ENCODE measurements at places on chromosomes 4 and X.
A peak's percentile ranks its signal among the peaks of the same experiment; 100 is the strongest.

DNA sequence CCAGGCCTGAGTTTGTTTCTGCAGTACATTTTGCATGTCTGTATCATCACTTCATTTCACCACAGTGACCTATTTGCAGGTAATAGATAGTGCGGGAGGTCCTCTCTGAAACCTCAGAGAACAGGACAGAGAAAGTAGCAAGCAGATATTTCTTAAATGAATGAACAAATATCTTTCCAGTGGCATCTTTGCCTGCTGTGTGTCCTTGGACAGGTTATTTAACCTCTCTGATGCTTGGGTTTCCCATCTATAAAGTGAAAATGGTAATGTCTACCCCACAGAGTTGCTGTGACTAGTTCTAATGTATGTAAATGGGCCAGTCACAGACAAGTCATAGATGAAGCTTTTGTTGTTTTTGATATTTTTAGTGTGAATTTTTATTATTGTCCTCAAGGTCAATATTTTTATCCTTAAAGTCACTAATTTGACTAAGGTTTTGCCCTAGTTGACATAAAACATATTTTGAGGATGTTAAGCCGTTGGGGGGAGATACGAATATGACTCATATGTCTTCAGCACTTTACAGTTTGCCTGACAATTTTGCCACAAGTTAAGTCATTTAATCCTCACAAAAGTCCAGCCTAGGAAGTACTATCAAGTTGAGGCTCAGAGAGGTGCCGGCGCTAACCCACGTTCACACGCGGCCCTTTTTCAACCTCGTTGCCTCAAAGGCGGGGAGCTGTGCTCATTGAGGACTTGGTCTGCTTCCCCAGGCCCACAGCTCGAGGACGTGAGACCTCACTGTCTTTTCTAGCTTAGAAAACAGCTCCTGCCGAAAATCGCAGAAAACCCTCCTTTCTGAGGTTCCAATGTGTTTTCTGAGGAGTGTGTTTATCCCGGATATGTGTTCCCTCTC is 126.7 kb upstream of the STX18 start:
- DNase-seq, result no peak

DNA sequence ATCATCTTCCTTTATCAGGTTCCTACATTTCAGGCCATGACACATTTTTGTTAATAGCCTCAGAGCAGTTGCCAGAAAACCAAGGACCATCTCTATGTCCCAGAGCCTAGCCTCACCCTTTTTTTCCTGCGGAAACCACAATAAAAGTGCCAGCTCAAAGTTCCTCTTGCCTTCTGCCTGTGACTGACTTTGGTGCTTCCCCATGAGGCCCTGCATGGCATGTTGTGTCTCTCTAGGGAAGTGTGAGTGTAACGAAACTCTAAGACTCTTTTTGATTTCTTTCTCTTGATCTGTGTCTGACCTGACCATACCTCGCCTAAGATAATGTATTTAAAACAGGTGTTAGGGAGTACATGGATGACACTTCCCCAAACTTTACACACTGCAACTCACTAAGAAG is 642.3 kb upstream of the BOD1L1 start:
- no peak for DNase-seq

- DNase-seq, result no peak
Observed at GRCh38 chr4:185710487-185710995, 101.5 kb downstream of the SORBS2 start.

- DNase-seq, result no peak
Observed at GRCh38 chr4:2663275-2663674, 92.9 kb downstream of the TNIP2 start.

- DNase-seq, result no peak
Observed at GRCh38 chr4:116015549-116015948, 902.1 kb upstream of the NDST4 start.

DNA sequence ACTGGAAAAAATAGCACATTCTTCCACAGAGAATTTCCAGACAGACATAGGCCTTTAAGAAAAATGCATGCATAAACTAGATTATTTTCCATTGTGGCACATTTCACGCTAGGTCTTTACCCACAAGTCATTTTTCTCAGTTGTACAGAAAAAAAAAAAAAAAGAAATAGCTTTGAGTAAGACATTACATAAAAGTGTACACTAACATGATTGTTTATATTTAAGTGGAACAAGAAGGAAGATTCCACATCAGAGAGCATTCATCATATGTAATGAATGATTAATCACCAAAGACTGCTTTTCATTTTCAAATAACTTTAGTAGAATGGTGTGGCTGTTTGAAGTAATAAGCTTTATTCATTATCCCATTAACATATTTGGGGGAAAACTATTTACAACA is 1270.2 kb upstream of the AGA start:
- no peak for DNase-seq

GRCh38 chrX:12919051-12919450 is 12.6 kb downstream of the TLR8 start:
- DNase-seq, result no peak

GRCh38 chrX:151776181-151776731 is 41.7 kb downstream of the CNGA2 start:
- DNase-seq, result no peak

- peak; percentile 63 for DNase-seq
Observed at GRCh38 chr4:6962211-6963041, 52.8 kb downstream of the TBC1D14 start.

- DNase-seq, result no peak
Observed at GRCh38 chr4:127856813-127857447, 23.8 kb upstream of the PLK4 start.

DNA sequence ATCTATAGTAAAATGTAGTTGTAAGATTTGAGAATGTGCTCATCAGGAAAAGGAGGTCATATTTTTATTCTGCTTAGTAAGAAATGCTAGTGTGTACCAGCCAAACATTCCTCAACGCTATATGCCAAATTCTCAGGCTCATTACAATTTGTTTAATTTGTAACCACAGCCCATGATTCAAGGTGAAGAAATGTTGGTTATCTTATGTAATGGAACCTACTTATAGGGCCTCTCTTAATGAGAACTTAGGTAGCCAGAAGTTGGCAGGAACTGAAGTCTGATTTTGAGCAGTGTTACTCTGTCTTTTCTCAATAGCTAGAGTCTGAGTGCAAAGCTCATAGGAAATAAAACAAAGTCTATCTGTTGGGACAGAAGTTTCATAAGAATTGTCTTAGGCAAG is 595.0 kb downstream of the GLUD2 start:
- DNase-seq, result no peak

DNA sequence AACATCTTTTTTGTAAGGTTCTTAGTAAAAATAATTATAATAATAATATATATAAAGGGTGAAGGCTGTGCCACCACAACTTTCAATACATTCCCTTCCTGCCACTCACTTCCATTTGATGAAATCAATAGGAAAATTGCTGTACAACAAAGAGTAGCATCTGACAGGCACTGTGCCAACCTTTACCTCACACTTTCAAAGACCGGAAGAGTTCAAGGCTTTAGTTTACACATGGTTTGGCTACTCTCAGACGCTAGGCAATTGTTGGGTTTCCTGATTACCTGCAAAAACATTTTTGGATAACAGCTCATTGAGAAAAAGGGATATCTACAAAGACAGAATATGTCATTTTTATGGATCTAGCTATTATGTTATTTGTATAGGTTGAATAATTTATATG is 5.5 kb upstream of the ING2 start:
- peak; percentile 27 for DNase-seq

DNA sequence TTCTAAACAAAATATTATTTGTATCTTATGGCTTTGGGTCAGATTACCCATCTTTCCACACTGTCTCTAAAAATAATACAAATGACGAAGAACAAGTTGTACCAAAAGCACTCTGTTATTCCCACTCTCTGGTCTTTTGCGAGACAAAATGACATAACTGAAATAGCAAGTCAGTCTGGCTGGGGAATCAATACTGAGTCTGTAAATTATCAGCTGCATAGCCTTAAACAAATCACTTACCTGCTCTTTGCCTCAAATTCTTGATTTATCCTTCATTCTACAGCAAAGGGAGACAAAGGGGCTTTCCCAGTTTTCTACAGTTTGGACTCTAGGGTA is 40.9 kb downstream of the SOWAHB start:
- DNase-seq, result no peak

DNA sequence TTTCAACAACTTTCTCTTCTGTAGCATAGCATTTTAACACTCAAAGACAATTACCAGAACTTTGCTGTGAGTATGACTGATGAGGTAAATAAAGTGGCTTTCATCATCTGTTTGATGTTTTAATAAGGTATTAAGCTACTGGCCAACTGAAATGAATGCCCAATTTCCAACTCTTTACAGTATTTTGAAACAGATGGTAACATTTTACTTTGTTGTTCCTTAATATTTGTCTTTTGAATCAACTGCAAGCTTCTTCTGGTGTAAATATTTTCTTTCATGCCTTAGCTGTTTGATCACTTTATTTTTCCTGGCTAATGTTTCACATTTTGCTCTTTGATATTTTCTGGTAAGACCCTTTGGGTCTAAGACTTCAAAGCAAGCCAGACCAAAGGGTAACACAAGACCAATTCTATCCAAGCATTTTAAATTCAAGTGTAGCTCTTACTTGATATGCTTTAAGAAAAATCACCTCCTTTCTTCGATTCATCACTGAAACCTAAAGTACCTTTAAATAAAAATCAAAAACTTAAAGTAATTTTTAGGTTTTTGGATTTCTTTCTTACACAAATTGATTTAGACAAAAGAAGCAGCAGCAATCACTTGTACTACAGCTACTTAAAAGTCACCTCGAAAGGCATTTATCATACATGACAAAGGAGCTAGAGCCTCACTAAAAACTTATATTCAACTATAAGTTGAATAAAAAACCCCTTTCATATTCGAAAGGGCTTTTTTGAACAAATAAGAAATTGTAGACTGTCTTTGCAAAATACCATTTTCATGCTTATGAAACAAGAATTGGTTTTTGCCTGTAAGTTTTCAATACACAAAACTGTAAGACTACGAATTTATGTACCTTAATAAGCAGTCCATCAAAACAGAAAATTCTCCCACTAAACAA is 57.6 kb downstream of the TBCK start:
- no peak for DNase-seq

DNA sequence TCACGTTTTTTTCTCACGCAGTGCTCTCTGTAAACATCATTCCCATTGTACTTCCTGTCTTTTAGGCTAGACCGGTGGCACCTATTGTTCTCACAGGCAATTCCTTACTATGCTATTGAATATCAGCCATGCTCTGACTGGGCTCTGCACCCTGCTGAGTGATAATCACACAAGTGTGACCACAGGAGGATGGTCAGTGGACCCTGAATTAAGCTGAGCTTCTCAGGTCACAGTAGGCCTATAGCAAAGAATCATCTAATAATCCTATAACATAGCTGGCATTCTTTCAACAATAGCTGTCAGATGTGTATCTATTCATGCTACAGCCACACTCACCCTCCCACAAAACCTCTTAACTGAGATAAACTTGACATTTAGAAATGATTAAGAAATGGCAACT is 2399.8 kb upstream of the TENM3 start:
- DNase-seq, result no peak

DNA sequence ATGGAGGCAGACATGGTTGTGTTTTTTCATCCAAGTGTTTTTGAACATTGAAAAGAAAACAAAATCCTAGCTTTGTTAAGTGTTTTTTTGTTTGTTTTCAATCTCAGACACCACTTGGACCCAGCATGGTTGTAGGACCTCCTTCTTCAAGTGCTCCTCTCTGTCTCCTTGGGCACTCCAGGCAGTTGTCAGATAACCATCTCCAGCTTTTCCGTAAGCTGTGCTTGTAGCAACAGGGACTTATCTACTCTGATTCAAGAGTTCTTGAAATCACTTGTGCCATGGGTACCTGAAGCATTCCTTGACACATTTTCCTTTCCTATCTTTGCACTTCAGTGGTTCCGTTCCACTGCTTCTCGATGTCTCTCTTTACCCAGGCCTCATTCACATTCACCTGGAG is 334.9 kb upstream of the DDX53 start:
- DNase-seq, result no peak

DNA sequence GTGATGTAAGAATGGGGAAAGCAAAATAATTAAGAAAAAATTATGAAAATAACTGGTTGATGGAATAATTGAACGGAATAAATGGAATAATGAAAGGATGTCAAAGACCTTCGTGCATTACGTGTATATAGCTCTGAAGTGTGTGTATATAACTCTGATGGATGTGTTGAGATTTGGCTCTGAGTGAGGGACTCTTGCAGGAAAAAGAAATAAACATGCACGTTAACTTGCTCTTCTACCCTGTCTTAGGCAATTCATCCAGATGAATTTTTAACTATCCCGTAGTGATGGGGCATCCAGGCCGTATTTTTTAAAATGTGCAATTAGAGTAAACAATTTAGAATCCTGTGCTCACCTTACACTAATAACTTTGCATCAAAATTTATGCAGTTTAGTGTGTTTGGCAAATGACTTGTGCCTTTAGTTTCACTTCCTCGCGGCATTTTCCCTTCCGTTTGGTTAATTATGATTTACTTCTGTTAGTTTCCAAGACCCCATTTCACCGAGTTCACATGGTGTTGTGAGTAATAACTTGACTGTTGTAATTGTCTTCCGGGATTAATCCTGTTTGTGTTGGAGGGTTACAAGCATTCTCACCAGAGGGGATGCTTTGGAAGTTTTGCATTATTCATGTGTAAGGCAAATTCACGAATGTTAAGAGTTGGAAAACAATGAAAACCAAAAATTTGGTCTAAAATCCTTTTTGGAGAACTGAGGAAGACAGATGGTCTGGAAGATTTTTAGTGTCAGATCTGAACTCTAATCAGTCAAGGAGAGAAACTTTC is 256.5 kb upstream of the FAT1 start:
- no peak for DNase-seq

GRCh38 chr4:93710847-93711430 is 117.6 kb upstream of the ATOH1 start:
- peak; percentile 41 for DNase-seq

DNA sequence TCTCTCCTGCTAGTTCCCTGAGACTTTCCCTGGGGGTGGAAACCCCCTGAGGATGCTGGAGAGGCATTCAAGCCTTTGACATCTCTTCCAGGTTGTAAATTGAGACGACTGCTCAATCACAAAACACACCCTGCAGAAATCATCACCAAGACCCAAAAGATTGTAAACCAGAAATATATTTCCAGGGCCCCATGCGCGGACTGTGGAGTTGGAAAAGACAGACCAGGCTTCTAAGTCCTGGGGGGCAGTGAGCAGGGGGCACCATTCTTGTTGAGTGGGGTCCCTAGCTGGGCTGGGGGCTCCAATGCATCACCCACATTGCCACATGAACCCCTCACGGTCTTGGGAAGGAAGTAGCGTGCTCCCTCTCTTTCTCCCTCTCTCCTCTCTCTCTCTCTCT is 87.9 kb upstream of the C4orf50 start:
- no peak for DNase-seq

GRCh38 chrX:145190801-145191389 is 56.4 kb upstream of the SPANXN1 start:
- DNase-seq, result no peak

GRCh38 chr4:14887842-14888433 is 114.3 kb upstream of the CPEB2 start:
- no peak for DNase-seq

GRCh38 chrX:1493877-1494510 is 41.3 kb upstream of the ASMTL start:
- no peak for DNase-seq

GRCh38 chr4:178899084-178899483 is 1456.8 kb upstream of the AGA start:
- DNase-seq, result no peak
